ENCODE measurements at places on chromosomes 12 and 14. TPM values are rescaled to one million over a fixed set of nuclear protein-coding genes. Genes with fewer than 3 reads are reported as not detected.

- no peak for DNase-seq
These were observed 1046.1 kb downstream of the SLC6A15 start for GRCh38 chr12:83866477-83866876.

- DNase-seq, result no peak
These were observed 71.3 kb downstream of the FLRT2 start for GRCh38 chr14:85601246-85601645.

DNA sequence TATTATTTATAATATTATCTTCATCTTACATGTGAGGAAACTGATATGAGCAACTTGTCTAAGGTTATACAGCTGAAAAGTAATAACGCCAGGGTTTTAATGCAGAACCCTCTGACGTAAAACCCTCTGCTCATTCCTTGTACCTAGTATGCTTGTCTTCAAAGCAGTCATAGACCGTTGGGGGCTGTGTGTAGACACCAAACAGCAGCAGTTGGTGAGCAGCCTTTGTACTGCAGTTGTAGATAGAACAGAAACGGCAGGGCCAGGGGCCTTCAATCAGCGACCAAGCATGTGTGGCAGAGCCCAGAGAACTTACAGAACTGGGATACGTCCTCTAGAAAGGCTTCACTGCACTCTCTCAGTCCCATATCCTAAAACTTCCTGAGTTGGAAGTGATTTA lies 28.1 kb downstream of the EVL start:
- DNase-seq, result no peak

GRCh38 chr12:6135071-6135470 lies 10.6 kb upstream of the VWF start:
- DNase-seq, result no peak

DNA sequence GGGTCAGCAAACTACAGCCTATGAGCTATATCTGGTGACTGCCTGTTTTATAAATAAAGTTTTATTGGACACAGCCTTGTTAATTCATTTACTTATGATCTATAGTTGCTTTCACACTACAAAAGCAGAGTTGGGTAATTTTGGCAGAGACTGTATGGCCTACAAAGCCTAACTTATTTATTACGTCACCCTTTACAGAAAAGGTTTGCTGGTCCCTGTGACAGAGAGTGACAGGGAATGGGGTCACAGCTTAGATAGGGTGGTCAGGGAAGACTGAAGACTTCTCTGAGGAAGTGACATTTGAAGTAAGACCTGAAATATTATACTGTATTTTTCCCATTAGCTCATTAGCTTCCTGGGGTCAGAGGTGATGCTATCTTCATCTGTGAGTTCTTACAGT lies 75.7 kb upstream of the NEDD1 start:
- no peak for DNase-seq

Gene GZMH
- total RNA-seq, result not detected

- no peak for DNase-seq
These were observed 97.4 kb downstream of the CDK17 start for GRCh38 chr12:96302687-96303310.

DNA sequence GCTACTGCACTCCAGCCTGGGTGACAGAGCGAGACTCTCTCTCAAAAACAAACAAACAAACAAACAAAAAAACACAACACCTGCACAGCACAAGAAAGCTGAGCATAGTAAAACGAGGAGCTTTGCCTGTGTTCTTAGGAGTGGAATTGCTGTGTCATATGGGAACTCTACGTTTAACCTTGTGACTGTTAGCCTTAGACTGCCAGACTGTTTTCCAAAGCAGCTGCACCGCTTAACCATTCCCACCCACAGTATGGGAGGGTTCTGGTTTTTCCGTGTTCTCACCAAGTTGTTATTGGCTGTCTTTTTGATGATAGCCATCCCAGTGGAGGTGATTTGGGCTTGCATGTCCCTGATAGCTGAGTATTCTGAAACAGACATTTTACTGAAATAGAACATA lies 9.2 kb downstream of the WNT5B start:
- DNase-seq, result no peak

GRCh38 chr12:8026291-8026900 lies 6.1 kb upstream of the FOXJ2 start:
- peak; percentile 99 for DNase-seq

DNA sequence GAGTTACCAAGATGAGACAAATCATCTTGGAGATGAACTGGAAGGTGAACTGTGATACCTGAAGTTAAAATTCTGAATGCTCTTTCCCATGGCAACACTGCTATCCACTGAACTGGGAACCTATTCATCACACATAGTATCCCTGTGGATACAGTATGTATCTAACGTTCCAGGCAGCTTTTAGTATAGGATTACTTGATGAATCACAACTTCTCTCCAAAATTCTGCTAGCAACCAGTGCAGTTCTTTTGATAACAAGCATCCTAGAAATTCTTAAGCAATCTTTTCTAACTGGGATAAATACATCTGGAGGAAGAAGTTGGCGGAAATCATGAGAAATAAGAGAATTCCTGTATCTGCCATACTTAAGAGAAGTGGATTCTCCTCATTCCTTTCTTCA lies 66.4 kb downstream of the PAWR start:
- no peak for DNase-seq

Gene HRK
- total RNA-seq, result not detected

DNA sequence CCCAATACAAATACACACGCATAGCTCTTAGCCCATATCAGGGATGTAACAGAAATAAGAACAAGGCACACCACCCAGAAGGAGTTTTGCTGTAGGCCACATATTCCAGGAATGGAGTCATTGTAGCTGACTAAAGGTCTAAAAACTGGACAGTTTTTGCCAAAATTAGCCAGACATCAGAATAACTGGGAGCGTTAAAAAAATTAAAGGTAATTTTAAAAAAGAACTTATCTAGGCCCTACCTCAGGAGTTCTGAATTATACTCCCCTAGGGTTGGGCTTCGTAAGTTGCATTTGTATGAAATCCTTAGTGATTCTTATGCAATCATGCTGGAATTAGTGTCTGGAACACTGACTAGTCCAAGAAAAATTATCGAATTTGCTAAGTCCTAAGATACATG lies 987.7 kb downstream of the GALC start:
- no peak for DNase-seq

Gene NOVA1
- 2.2 TPM for total RNA-seq

GRCh38 chr12:109597795-109598427 lies 24.3 kb downstream of the MVK start:
- DNase-seq, result peak; percentile 91

Gene GALNT8
- not detected for total RNA-seq

Gene CCDC177
- not detected for total RNA-seq

- DNase-seq, result no peak
These were observed 106.8 kb downstream of the SLCO1B3 start for GRCh38 chr12:20917269-20917668.

GRCh38 chr14:77641534-77642341 lies 25.3 kb upstream of the SPTLC2 start:
- peak; percentile 76 for DNase-seq

Data from suprapubic skin (tissue), 4 donors.